ENCODE measurements at places on chromosomes 11 and 22. TPM values are rescaled to one million over a fixed set of nuclear protein-coding genes. Genes with fewer than 3 reads are reported as not detected.

DNA sequence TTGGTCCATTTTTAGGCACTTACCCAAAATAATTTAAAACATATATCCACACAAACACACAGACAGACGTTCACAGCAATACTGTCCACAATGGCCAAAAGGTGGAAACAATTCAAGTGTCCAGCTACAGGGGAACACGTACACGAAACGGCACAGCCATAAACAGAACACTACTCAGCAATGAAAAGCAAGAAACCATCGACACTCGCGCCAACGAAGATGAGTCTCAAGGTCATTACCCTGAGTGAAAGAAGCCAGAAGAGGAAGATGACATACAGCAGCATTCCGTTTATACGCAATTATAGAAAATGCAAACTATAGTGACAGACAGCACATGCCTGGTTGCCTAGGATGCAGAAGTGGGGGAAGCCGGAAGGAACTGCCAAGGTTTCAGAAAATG, 13.4 kb upstream of the COMT start:
- no peak overlapping the region for H3K27ac ChIP-seq
- H3K4me3 ChIP-seq: no peak overlapping the region
- H3K36me3 ChIP-seq: no peaks in the 10 kb centered on the region
- H3K27me3 ChIP-seq: no peaks in the 10 kb centered on the region

DNA sequence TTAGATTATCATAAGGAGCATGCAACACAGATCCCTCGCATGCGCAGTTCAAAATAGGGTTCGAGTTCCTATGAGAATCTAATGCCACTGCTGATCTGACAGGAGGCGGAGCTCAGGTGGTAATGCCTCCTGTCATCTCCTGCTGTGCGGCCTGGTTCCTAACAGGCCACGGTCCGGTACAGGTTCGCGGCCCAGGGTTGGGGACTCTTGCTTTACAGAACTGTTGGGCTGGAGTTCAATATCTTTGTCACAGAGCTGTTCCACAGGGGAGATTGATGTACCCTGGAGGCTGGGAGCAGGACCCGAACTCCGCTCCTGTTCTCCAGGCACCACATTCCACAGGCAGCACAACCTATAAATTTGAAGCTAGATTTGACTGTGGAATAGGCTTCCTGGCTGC, 358.1 kb upstream of the NARS2 start:
- H3K4me1 ChIP-seq: no peaks in the 10 kb centered on the region
- no peak overlapping the region for H3K27ac ChIP-seq
- H3K4me3 ChIP-seq: no peak overlapping the region
- no peak for DNase-seq
- peaks cover 66% of the 10 kb centered on the region for H3K27me3 ChIP-seq

DNA sequence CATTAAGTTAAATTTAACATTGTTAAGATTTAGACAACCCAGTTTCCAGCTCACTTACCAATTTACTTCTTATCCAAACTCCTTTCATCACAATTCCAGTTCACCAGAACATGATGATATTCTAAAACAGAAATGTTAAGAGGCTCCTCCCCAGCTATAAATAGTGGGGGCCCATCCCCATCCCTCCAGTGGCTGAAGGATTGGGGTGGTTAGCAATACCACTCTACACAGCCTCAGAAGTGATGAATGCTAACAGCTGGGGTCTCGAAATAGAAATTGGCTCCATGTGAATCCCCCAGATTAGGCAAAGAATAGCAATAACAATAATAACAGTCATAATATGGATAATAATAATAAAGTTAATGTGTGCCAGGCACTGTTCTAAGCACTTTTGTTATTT, 97.9 kb upstream of the NCAM1 start:
- H3K4me1 ChIP-seq: no peaks in the 10 kb centered on the region
- H3K4me3 ChIP-seq: no peak overlapping the region
- no peaks in the 10 kb centered on the region for H3K36me3 ChIP-seq

GRCh38 chr11:94790197-94790596, 22.0 kb downstream of the AMOTL1 start:
- peak overlapping the region; percentile 25 for H3K27ac ChIP-seq
- H3K36me3 ChIP-seq: peaks cover 10% of the 10 kb centered on the region
- DNase-seq: no peak
- peaks cover 80% of the 10 kb centered on the region for H3K4me1 ChIP-seq
- H3K4me3 ChIP-seq: no peak overlapping the region

DNA sequence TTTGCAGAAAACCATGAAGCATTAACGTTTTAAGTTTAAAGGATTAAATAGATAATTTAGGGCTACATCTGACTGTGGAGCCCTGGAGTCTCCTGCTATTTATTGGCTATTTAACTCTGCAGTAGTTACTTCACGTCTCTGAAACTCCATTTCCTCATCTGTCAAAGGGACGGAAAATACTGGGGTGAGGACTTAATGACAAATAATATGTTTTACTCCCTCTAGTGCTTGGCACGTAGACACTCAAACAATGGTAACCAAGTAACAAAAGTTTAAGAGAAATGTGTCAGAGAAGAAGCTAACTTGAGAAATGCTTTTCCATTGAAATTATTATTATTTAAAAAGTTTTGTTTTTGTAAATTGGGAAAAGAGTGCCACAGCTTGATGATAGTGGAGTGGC, 130.7 kb upstream of the RCN1 start:
- no peak for DNase-seq
- H3K27me3 ChIP-seq: no peaks in the 10 kb centered on the region
- H3K36me3 ChIP-seq: no peaks in the 10 kb centered on the region
- H3K27ac ChIP-seq: no peak overlapping the region
- no peak overlapping the region for H3K4me3 ChIP-seq

- H3K36me3 ChIP-seq: no peaks in the 10 kb centered on the region
- no peak for DNase-seq
- H3K27ac ChIP-seq: no peak overlapping the region
- H3K27me3 ChIP-seq: no peaks in the 10 kb centered on the region
- peaks cover 11% of the 10 kb centered on the region for H3K4me1 ChIP-seq
These were observed 101.0 kb downstream of the ME3 start for GRCh38 chr11:86571273-86571948.

- H3K4me3 ChIP-seq: no peak overlapping the region
- DNase-seq: no peak
- no peaks in the 10 kb centered on the region for H3K27me3 ChIP-seq
- peaks cover 4% of the 10 kb centered on the region for H3K4me1 ChIP-seq
These were observed 5.5 kb upstream of the TCF20 start for GRCh38 chr22:42275970-42276369.

HEPHL1 gene
- not detected for total RNA-seq

- peaks cover 40% of the 10 kb centered on the region for H3K27me3 ChIP-seq
- H3K4me1 ChIP-seq: no peaks in the 10 kb centered on the region
- no peaks in the 10 kb centered on the region for H3K36me3 ChIP-seq
- DNase-seq: no peak
- H3K27ac ChIP-seq: no peak overlapping the region
- no peak overlapping the region for H3K4me3 ChIP-seq
These were observed 1.1 kb upstream of the EMID1 start for GRCh38 chr22:29204455-29205183.

GRCh38 chr11:31809541-31809856, 1.6 kb downstream of the PAX6 start:
- H3K27me3 ChIP-seq: no peaks in the 10 kb centered on the region
- peak overlapping the region; percentile 89 for H3K4me3 ChIP-seq
- no peak for DNase-seq
- H3K36me3 ChIP-seq: no peaks in the 10 kb centered on the region

GRCh38 chr22:24414523-24414922, 12.9 kb upstream of the ADORA2A start:
- H3K36me3 ChIP-seq: no peaks in the 10 kb centered on the region
- H3K4me1 ChIP-seq: no peaks in the 10 kb centered on the region
- H3K27me3 ChIP-seq: no peaks in the 10 kb centered on the region
- no peak overlapping the region for H3K27ac ChIP-seq

RIMBP3B gene
- 0.18 TPM for total RNA-seq

DNA sequence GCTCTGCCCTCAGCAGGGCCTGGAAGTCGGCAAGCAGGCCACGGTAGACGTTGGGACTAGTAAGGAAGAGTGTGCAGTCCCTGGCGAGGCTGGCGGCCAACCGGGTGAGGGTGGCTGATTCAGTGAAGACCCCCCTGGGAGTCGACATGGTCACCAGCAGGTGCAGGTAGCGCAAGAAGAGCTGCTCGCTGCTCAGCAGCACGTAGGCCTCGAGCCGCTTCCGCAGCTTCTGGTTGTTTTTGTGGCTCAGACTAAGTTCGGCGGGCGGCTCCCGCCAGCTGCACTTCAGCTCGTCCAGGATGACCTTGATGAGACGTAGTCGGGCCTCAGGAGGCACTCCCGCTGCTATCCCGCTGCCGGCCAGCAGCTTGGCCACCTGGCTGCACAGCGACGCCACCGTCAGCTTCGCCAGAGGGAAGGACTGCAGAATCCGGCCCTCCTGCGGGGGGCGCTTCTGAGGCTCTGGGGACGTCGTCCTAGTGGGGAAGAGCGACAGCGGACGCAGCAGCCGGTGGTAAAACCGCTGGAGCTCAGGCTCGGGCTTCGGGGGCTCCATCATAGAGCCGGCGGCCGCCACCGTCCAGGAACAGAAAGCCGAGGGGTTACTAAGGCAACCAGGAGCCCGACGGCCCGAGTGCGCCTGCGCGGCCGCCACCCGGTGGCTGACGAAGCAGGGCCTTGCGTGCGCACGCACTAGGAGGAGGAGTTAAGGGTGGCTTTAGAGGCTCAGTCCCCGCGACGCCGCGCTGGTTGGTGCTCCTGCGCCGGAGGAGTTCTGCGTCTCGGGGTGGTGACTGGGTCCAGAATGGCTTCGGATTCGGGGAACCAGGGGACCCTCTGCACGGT, at the start of the genes CCDC87 and CCS:
CCDC87 (minus strand) TSS at position 607 of the 846 bp plus-strand sequence; CDS start at position 559, 48 bp downstream.
CCS (plus strand) TSS at position 729 of the 846 bp plus-strand sequence; CDS start at position 806, 77 bp downstream.
- no peaks in the 10 kb centered on the region for H3K36me3 ChIP-seq
- H3K4me1 ChIP-seq: peaks cover 16% of the 10 kb centered on the region
- H3K27me3 ChIP-seq: no peaks in the 10 kb centered on the region
- peak within 1 kb of the TSS; percentile 90 for H3K4me3 ChIP-seq

DNA sequence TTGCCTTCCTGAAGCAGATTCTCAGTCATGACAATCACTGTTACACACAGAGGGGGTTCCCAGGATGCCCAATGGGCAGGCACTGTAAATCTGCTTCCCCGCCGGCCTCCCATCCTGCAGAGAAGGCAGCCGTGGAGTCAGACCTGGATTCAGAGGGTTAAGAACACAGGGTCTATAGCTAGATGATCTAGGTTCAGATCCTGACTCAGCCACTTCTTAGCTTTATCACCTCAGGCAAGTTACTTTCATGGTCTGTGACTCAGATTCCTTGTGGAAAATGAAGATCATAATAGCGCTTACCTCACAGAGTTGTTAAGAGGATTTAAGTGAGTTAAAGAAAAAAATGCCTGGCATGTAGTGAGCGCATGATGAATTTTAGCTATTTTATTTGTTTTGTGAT, 95.9 kb downstream of the TIMP3 start:
- H3K4me3 ChIP-seq: no peak overlapping the region
- H3K36me3 ChIP-seq: no peaks in the 10 kb centered on the region
- no peak overlapping the region for H3K27ac ChIP-seq
- no peaks in the 10 kb centered on the region for H3K27me3 ChIP-seq
- DNase-seq: no peak
- H3K4me1 ChIP-seq: no peaks in the 10 kb centered on the region

GRCh38 chr22:50529897-50530579, at the start of gene TYMP:
Gene TYMP (minus strand): TSS chr22:50530012. CDS start chr22:50529709, 303 bp downstream.
- H3K4me3 ChIP-seq: peak within 1 kb of the TSS; percentile 87
- peaks cover 26% of the 10 kb centered on the region for H3K4me1 ChIP-seq
- no peaks in the 10 kb centered on the region for H3K27me3 ChIP-seq
- no peaks in the 10 kb centered on the region for H3K36me3 ChIP-seq

- no peak for DNase-seq
- H3K27ac ChIP-seq: no peak overlapping the region
- no peaks in the 10 kb centered on the region for H3K36me3 ChIP-seq
- H3K27me3 ChIP-seq: peaks cover 79% of the 10 kb centered on the region
- no peaks in the 10 kb centered on the region for H3K4me1 ChIP-seq
- no peak overlapping the region for H3K4me3 ChIP-seq
These were observed 177.5 kb downstream of the MYO18B start for GRCh38 chr22:25919452-25919851.

- H3K36me3 ChIP-seq: no peaks in the 10 kb centered on the region
- no peak for DNase-seq
- H3K4me1 ChIP-seq: no peaks in the 10 kb centered on the region
- H3K27ac ChIP-seq: no peak overlapping the region
- H3K27me3 ChIP-seq: no peaks in the 10 kb centered on the region
These were observed 17.8 kb upstream of the RRM1 start for GRCh38 chr11:4076774-4077173.

ACRV1 gene
- not detected for total RNA-seq

SEC14L6 gene
- 0.33 TPM for total RNA-seq

DNA sequence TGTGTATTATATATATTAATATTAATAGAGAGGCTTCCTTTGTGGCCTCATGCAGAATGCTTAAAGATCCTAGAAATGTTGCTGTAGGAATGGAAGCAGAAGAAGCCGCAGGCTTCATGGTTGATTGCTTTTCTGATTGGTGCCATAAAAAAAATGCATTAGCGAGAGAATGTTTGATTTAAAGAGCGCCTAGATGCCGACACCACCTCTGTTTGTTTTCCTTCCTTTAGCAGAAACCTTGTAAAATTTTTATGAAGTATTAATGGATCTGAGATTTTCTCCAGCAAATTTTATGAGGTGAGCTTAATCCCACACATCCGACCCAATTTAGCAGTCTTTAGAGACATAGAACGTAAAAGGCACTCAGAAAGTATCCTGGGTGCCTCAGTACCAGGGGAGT, 587.5 kb downstream of the NTM start:
- H3K36me3 ChIP-seq: no peaks in the 10 kb centered on the region
- no peak overlapping the region for H3K4me3 ChIP-seq
- H3K27ac ChIP-seq: no peak overlapping the region
- no peak for DNase-seq

GAB4 gene
- not detected for total RNA-seq

NEFH gene
- total RNA-seq: 5.1 TPM

- DNase-seq: no peak
- H3K27ac ChIP-seq: no peak overlapping the region
- no peaks in the 10 kb centered on the region for H3K27me3 ChIP-seq
- H3K4me1 ChIP-seq: peaks cover 22% of the 10 kb centered on the region
These were observed 168.9 kb downstream of the MN1 start for GRCh38 chr22:27632451-27633295.

UPK2 gene
- 17.1 TPM for total RNA-seq

DNA sequence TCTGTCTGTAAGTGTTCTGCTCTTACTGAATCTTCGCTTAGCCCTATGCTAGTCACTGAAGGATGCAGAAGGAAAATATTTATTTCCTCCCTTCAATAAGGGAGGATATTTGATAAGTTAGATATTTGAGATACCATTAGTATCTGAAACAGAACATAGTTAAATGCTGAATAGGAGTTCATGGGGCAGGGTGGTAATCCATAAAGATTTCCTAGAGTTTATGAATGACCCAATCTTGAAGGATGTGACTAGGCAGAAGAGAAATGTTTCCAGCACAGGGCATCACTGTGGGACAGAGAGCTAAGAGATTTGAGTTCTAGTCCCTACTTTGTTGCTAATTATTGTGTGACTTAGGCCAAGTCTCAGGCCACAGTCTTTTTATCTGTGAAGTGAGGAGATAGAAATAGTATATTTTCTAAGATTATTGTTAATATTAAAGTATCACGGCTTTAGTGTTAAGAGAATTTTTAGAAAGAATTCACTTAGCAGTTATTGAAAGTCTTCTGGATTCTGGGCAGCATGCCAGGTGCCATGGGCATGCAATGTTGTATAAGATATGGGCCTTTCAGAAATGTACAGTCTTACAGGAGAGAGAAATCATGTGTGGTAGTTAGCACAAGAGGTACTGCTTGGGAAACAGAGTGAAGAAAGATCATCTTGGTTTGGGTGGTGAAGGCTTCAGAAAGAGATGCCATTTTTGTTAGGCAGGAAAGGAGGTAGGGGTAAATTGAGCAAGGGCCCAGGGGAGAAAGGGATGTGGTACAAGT, 24.0 kb downstream of the SWAP70 start:
- no peaks in the 10 kb centered on the region for H3K36me3 ChIP-seq
- no peak overlapping the region for H3K27ac ChIP-seq
- H3K27me3 ChIP-seq: no peaks in the 10 kb centered on the region
- no peak for DNase-seq
- H3K4me3 ChIP-seq: no peak overlapping the region

All from PC-9 (cell line).